ENCODE measurements at places on chromosomes 12 and 14.

DNA sequence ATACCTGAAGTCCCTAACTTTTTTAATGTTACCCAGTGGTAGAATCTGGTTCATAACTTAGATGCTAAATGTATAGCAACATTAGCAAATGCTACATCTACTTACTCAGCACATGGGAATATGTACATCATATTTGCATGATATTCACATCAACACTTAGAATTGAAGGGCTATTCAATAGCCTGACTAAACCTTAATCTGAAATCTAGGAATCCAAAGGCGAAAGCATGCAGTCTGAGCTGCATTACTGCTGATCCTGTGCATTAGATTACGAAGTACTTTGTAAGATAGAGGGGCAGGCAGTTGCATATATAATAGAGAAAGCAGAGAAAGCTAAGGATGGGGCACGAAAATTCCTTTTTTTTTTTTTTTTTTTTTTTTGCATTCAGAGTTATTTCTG is 40.4 kb downstream of the SLC38A4 start:
- no peak for DNase-seq

DNA sequence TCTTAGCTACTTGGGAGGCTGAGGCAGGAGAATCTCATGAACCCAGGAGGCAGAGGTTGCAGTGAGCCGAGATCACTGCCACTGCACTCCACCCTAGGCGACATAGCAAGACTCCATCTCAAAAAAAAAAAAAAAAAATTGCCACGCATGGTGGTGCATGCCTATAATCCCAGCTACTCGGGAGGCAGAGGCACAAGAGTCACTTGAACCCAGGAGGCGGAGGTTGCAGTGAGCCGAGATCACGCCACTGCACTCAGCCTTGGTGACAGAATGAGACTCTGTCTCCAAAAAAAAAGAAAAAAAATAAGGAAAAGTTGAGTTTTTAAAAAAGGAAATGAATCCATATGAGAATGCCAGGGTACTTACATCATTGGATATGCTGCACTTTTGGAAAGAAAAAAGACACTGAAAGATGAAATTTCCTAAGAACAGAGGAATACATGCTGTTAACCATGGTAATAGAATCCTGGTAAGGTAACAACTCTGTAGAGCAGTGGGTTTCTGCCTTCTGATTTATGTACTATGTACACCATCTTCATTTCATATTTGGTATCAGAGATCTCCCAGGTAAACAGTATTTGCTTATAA is 222.7 kb downstream of the ERC1 start:
- no peak for DNase-seq

- no peak for DNase-seq
Measured at GRCh38 chr12:41277946-41278267, 89.8 kb downstream of the PDZRN4 start.

- no peak for DNase-seq
Measured at GRCh38 chr12:114579389-114579788, 104.6 kb downstream of the TBX3 start.

- no peak for DNase-seq
Measured at GRCh38 chr12:68109444-68110217, 49.9 kb downstream of the IFNG start.

GRCh38 chr12:113891167-113891692 is 74.9 kb downstream of the RBM19 start:
- no peak for DNase-seq

GRCh38 chr14:26394150-26394810 is 203.6 kb downstream of the NOVA1 start:
- no peak for DNase-seq

DNA sequence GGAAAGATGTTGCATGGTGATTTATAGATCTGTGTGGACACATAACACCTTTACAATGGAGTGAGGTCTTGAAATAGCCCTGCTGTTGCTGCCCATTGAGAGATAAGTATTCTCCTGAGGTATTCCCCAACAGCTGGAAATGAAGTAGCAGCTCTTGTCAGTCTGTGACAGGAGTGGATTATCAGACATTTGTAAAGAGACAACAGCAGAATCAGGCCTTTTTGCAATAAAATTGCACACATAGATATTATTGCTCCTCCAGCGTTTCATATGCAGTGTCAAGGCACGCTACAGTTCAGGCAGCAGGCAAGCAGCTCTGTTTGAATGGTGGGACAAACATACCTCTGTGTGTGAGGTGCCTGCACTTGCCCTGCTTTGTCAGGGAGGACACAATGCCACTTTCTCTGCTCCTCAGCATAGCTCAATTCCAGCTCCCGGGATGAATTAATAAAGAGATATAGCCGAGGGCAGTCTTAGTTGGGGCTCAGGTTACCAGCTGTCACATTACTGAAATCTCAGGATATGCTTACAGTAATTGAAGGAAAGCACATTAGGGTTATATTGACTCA is 49.4 kb downstream of the BICD1 start:
- DNase-seq, result no peak

- DNase-seq, result no peak
Measured at GRCh38 chr12:17278946-17279345, 673.0 kb upstream of the LMO3 start.

GRCh38 chr12:45231515-45232145 is 15.7 kb downstream of the ANO6 start:
- DNase-seq, result no peak
